ENCODE measurements at places on chromosomes 4 and X.

GRCh38 chr4:87391576-87392054 is 627 bp upstream of the HSD17B11 start:
- DNase-seq = no peak

GRCh38 chr4:100576570-100576969 is 58.7 kb upstream of the EMCN start:
- DNase-seq = no peak

DNA sequence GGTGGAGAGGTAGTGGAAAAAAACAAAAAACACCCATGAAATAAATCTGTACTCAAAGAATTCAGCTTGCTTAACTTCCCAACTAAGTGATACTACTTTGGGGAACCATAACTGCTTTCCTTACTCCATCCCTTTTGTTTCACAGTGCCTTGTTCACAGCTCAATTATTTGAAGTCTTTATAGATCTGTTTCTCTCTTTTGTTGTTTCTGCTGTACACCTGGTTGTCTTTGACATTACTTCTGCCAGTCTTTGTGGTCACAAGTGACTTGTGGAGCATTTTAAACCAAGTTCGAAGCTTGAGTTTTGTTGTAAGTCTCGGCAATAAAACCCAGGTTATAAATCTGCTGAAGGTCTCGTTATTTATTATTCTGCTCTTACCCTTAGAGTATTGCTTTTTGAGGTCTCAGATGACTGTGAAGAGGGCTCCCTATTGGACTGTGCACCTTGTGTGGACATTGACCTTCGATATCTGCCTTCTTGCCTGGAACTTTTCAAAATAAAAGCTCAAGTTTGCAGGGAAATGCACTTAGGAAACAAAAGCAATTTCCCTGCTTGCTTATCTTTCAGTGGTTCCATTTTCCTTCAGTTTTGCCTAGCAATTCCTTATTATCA is 59.8 kb downstream of the ANK2 start:
- no peak for DNase-seq

DNA sequence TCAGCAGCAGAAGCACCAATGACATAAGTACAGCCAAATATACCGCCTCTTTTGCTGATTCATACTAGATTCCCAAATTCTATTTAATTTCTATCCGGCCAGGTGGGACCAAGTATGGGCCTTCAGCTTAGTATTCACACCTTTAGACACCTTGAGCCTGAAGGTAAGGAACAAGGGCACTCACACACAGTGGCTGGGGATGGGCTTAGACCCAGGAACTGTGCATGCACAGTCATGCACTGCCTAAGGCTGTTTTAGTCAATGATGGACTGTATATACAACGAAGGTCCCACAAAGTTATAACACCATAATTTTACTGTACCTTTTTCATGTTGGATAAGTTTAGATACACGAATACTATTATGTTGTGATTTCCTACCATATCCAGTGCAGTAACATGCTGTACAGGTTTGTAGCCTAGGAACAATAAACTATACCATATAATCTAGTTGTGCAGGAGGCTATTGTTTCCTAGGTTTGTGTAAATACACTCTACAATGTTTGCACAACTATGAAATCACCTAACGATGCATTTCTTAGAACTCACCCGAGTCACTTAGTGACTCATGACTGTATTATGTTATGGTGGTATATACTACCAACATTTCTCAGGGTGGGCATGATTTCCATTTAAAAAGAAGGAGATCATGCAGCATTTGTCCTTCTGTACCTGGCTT is 9.7 kb upstream of the CLNK start:
- no peak for DNase-seq

DNA sequence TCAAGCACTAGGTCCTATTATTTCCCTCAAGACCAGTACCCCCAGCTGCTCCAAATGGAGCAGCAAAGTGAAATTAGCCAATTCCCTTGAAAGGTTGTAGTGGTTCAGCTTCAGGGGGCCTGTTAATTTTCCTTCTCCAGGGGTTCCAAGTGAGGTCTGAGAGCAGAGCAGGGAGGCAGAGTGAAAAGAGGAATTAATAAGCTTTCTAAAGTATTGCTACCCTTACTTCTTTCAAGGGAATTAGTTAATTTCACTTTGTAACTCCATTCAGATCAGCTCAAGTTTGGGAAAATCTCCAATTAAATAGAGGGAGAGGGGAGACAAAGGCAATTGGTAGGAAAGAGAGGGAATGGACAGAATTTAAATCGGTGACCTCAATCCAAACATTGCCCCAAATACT is 78.7 kb upstream of the SLC7A11 start:
- no peak for DNase-seq

GRCh38 chr4:169283114-169283509 is 12.4 kb upstream of the SH3RF1 start:
- no peak for DNase-seq

Measured in SHP77 (cell line).